CD4-positive, alpha-beta T cell treated with Interferon alpha-2 for 1 hour (primary cell): ENCODE measurements at places on chromosomes 7 and 10.

DNA sequence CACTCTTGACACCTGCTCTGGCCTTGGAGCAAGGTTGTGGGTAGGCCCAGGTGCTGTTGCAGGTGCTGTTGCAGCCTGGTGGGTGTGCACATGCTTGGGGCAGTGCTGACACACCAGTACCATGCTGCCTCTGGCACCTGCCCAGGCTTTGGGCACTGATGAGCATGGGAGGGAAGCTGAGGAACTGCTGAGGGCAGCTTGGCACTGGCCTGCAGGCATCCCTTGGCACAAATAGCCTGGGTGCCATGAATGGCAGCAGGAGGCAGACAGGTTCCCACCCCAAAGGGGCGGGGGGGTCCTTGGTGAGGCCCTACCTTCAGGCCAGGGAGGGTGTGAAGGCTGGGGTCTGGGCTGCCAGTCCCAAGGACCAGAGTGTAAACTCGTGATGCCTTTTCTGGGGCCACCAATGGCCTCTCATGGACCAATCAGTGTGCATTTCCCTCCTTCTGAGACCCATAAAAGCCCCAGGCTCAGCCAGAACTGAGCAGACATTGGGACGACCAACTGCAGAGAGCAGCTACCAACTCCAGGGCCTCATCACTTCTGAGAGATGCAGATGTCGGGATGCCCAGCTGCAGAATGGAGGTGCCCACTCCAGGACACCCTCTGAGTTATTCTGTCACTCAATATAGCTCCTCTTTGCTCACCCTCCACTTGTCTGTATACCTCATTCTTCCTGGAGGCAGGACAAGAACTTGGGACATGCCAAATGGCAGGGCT lies 547.4 kb downstream of the ZWINT start:
- DNase-seq = no peak

DNA sequence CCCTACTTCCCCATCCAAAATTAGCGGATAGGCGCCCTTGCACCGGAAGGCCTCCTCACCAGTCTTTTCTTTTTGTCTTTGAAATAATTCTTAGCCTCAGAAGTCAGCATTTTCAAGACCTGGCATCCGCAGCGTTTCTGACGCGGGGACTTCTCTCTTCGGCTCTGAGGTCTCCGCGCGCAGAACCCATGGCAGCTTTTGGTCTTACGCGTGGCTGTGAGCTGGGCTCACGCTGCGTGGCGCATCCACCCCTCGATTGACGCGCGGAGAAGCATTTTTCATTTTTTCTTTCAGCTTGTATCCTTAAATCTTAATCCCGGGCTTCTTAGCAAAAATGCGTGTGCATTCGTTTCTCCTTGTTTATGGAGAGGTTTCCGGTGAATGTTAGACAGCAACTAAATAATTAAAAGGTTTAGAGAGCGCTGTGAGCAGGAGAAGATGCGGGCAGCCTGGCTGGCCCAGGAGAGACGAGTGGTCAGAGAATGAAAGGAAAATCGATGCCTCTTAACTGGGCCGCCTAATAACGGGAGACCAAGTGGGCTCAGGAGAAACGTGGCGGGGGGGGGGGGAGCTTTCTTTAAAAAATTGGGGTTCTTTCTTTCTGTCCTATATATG lies 2.0 kb upstream of the GATA3 start:
- DNase-seq = no peak

GRCh38 chr10:51860257-51860656 lies 160.9 kb upstream of the CSTF2T start:
- DNase-seq = no peak

DNA sequence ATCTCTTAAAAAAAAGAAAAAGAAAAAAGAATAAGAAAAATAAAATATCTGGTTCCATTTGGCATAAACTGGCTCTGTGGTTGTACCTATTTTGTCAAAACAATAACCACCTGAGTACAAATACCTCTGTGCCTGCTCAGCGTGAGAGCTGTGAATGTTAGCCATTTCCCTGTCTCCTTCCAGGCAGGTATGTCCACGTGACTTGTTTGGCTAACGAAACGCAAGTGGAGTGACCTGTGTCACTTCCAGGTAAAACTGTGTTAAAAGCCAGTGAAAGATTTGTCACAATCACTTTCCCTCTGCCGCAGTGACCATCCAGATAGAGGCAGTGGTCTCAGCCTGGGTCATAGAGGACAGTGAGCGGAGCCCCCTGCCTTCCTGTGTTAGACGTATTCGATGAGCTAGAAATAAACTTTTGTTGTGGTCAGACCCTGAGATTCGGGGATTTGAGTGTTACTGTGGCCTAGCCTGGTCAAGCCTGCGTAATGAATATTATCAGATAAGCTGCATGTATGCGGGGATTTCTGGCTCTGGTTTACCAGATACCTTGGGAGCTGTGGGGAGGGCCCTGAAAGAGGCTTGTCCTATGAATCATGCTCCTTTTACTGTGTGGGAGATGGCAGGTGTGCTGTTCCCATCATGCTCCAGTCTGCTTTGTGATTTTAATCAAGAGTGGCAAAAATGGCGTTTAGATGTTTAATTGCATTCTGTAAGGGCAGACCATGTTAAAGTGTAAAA lies 3.8 kb downstream of the PTER start:
- peak; percentile 25 for DNase-seq
